CD14-positive monocyte (primary cell): ENCODE measurements at places on chromosomes 3 and 15.

DNA sequence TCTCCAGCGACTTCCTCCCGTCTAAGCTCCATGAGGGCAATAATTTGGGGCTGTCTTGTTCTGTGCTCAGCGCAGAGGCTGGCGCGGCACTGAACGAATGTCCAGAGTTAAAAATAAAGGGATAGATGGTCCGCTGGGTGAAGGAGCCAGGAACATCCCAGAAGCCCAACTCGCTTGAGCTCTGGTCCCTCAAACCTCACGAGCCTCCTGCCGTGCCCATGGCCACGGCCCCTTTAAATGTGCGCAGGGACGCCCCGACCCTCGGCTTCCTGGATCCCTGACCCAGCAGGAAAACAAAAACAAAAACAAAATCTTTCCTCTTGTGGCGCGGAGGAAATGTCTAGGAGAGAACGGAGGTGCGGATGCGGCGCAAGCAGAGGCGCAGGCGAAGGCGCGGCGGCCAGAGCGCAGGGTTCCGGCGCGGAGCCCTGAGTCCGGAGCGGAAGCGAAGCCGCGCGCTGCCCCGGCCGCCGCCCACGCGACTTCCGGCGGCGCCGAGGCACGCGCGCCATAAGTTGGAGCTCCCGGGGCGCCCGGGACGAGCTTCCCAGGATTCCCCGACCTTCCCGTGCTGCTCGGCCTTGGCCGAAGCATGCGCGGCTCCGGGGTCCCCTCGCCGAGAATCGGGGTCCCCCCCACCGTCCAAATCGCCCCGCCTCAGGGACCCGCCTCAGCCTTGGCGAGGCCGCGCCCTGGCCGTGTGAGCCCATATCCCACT lies 52.9 kb upstream of the WNT7A start:
- DNase-seq, result no peak

DNA sequence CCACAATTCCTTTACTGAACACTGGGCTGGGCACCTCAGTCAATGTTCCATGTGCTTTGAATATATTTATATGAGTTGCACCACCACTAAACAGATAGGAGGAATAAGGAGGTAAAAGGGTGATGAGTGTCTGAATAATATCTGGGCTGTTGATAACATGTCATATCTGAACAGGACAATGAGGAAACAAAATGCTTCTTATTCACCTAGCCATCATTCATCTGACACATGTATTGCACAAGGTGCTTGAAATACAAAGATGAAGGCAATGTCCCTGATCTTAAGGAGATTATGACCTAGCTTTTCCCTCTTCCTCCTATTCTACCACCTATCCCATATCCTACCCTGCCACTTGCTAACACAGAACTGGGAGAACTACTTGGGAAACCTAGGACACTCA lies 8.0 kb upstream of the CERS3 start:
- no peak for DNase-seq

DNA sequence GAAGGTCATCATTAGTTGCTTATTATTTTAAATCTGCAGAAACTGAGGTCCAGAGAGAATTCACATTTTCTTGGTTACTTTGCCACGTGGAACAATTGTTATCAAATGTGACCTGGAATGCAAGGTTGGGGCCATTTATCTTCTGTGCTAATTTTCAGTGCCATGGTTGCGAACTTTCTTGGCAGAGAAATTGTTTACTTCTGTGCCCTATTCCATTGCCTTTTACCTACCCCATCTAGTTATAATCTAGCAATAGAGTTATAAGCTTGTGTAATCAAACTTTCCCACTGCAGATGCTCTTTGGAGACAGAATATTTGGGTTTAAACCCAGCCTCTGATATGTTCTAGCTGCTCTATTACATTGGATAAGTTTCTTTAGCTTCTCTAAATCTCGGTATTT lies 242.9 kb downstream of the LPP start:
- no peak for DNase-seq

- no peak for DNase-seq
These were observed 915 bp upstream of the APH1B start for GRCh38 chr15:63276342-63277037.

- no peak for DNase-seq
These were observed 105.1 kb upstream of the IGF1R start for GRCh38 chr15:98543237-98543636.

GRCh38 chr3:168341956-168342936 lies 246.5 kb upstream of the GOLIM4 start:
- DNase-seq, result no peak
